Activated T-helper 2 cell treated with anti-CD3 and anti-CD28 coated beads, Interferon-gamma antibody, Interleukin-2, Interleukin-4, amounts not matched to agents 10 μg/mL and 5 μg/mL and 100 μg/mL, durations not matched to agents 14 hours and 24 hours and 36 hours (primary cell): ENCODE measurements at places on chromosomes 3 and 15.

DNA sequence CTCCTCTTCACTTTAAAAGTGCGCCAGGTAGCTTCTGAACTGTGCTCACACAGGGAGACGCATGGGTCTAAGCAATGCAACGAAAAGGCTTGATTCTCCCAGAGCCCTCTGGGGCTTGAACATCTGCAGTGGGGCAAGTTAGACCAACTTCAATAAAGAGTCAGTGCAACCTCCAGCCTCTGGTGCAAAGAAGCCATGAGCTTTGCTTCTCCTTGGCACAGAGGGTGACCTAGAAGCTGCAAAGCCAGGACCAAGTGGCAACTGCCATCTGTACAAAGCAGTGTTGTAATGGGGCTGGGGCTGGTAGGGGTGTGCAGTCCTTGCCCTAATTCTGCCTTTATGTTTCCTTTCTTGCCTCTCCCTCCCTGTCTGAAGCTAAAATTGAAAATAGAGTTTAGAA, 219.0 kb upstream of the CD96 start:
- H3K27ac ChIP-seq = no peak overlapping the region
- no peak overlapping the region for H3K4me3 ChIP-seq
- DNase-seq = no peak
- peaks cover 5% of the 10 kb centered on the region for H3K36me3 ChIP-seq
- no peaks in the 10 kb centered on the region for H3K27me3 ChIP-seq

- DNase-seq = no peak
- H3K4me3 ChIP-seq = no peak overlapping the region
- no peaks in the 10 kb centered on the region for H3K27me3 ChIP-seq
- no peaks in the 10 kb centered on the region for H3K4me1 ChIP-seq
- no peaks in the 10 kb centered on the region for H3K36me3 ChIP-seq
- no peak overlapping the region for H3K27ac ChIP-seq
These were observed 386.6 kb upstream of the WNT5A start for GRCh38 chr3:55873523-55874254.

DNA sequence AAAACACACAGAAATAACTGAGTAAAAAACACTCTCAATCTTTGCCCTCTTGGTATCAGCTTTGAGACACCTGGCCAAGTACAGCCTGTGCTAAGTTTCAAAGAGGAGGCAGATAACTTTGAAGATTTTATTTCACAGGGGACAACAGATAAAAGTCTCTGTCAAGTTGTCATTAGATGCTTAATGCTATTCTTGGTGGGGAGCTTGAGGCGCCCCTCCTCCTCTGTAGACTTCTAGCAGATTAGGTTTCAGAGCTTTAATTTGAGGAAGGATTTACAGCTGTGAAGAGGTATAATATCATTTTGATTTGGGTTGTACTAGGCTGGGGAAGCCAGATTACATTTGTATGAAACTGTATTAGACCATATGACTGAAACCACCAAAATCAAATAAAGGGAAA, 620.3 kb downstream of the FHIT start:
- H3K4me1 ChIP-seq = no peaks in the 10 kb centered on the region
- peaks cover 7% of the 10 kb centered on the region for H3K27me3 ChIP-seq
- no peak overlapping the region for H3K27ac ChIP-seq
- no peak overlapping the region for H3K4me3 ChIP-seq

DNA sequence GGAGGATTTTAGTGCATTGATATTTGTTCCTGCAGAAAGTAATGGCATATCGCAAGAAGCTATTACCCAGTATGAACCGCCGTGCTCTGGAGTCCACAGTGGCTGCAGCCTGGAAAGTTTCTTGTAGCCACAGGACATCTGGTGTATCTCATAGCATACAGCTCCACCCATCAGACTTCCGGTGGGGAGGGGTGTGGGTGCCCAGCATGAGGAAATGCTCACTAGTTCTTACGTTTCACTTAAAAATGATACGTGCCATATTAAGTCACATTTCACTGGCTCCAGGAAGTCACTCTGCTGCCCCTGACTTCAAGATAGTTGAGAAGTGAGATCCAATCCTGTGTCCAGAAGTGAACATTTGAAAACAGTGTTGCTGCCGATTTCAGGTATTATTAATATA, 990.4 kb downstream of the GBE1 start:
- no peaks in the 10 kb centered on the region for H3K4me1 ChIP-seq
- no peak overlapping the region for H3K4me3 ChIP-seq
- H3K27ac ChIP-seq = no peak overlapping the region
- H3K27me3 ChIP-seq = no peaks in the 10 kb centered on the region
- H3K36me3 ChIP-seq = no peaks in the 10 kb centered on the region
- no peak for DNase-seq

DNA sequence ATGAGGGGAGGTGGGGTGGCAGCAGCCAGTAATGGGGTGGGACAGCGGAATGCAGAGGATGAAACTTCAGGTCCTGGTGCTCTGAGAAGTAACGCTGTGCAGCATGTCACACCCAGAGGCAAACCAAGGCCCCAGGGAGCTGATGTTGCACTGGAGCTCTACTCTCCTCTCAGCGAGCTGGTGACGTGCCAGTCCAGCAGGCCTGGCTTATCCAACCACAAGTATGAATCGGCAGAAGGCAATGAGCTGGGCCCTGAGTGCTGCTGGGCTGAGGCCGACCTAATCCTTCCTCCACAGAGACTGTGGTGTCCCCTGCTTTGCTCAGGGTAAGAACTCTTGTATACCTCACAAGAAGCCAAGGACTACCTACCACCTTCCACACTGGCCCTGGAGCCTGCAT, 30.5 kb downstream of the CD86 start:
- no peaks in the 10 kb centered on the region for H3K27me3 ChIP-seq
- H3K4me1 ChIP-seq = peaks cover 73% of the 10 kb centered on the region
- H3K4me3 ChIP-seq = no peak overlapping the region
- H3K36me3 ChIP-seq = peaks cover 22% of the 10 kb centered on the region
- H3K27ac ChIP-seq = peak overlapping the region; percentile 87

- H3K27ac ChIP-seq = no peak overlapping the region
- H3K27me3 ChIP-seq = no peaks in the 10 kb centered on the region
- no peak for DNase-seq
- H3K36me3 ChIP-seq = no peaks in the 10 kb centered on the region
These were observed 23.2 kb downstream of the EAF1 start for GRCh38 chr3:15450438-15451215.

- H3K36me3 ChIP-seq = no peaks in the 10 kb centered on the region
- peaks cover 3% of the 10 kb centered on the region for H3K4me1 ChIP-seq
- DNase-seq = no peak
- H3K27me3 ChIP-seq = peaks cover 18% of the 10 kb centered on the region
- H3K27ac ChIP-seq = no peak overlapping the region
- no peak overlapping the region for H3K4me3 ChIP-seq
These were observed 45.6 kb downstream of the UMPS start for GRCh38 chr3:124775877-124776276.

- H3K36me3 ChIP-seq = peaks cover 4% of the 10 kb centered on the region
- no peak for DNase-seq
- H3K27me3 ChIP-seq = no peaks in the 10 kb centered on the region
- no peak overlapping the region for H3K27ac ChIP-seq
- H3K4me1 ChIP-seq = no peaks in the 10 kb centered on the region
- H3K4me3 ChIP-seq = no peak overlapping the region
These were observed 78.3 kb downstream of the B3GALNT1 start for GRCh38 chr3:161026612-161027510.

DNA sequence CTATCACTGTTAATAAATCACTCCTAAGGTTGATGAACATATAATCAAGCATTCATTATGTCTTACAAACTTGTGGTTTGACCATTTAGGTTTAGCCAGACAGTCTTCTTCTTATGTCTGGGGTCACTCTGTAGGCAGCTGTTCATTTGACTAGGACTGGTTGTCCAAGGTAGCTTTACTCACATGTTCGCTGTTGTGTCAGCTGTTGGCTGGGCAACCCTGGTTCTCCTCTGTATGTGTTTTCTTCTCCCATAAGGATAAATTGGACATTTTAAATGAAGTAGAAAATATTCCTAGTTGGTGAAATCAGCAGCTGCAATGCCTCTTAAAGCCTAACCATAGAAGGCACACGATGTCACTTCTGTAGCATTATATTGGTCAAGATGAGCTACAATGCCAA, 635.1 kb downstream of the EPHA3 start:
- H3K36me3 ChIP-seq = no peaks in the 10 kb centered on the region
- no peak for DNase-seq
- no peak overlapping the region for H3K4me3 ChIP-seq
- no peaks in the 10 kb centered on the region for H3K27me3 ChIP-seq

GRCh38 chr3:127652246-127652995, 20.3 kb upstream of the ABTB1 start:
- DNase-seq = no peak
- H3K27me3 ChIP-seq = peaks cover 6% of the 10 kb centered on the region
- no peaks in the 10 kb centered on the region for H3K4me1 ChIP-seq
- no peak overlapping the region for H3K27ac ChIP-seq

GRCh38 chr3:159832024-159832423, 156.6 kb upstream of the IL12A start:
- peaks cover 13% of the 10 kb centered on the region for H3K27me3 ChIP-seq
- no peak for DNase-seq
- H3K4me1 ChIP-seq = no peaks in the 10 kb centered on the region
- no peak overlapping the region for H3K27ac ChIP-seq
- H3K4me3 ChIP-seq = no peak overlapping the region
- no peaks in the 10 kb centered on the region for H3K36me3 ChIP-seq

- H3K27ac ChIP-seq = no peak overlapping the region
- no peaks in the 10 kb centered on the region for H3K36me3 ChIP-seq
- H3K27me3 ChIP-seq = no peaks in the 10 kb centered on the region
- DNase-seq = no peak
These were observed 116.6 kb upstream of the LRTM1 start for GRCh38 chr3:55044486-55044885.

GRCh38 chr3:140597364-140597763, 80.5 kb upstream of the TRIM42 start:
- DNase-seq = no peak
- no peak overlapping the region for H3K4me3 ChIP-seq
- no peaks in the 10 kb centered on the region for H3K4me1 ChIP-seq
- H3K36me3 ChIP-seq = no peaks in the 10 kb centered on the region
- no peak overlapping the region for H3K27ac ChIP-seq

- H3K27ac ChIP-seq = no peak overlapping the region
- no peak overlapping the region for H3K4me3 ChIP-seq
These were observed 145.7 kb downstream of the BBX start for GRCh38 chr3:107668416-107668815.
